ENCODE measurements at places on chromosomes 5 and 9.

DNA sequence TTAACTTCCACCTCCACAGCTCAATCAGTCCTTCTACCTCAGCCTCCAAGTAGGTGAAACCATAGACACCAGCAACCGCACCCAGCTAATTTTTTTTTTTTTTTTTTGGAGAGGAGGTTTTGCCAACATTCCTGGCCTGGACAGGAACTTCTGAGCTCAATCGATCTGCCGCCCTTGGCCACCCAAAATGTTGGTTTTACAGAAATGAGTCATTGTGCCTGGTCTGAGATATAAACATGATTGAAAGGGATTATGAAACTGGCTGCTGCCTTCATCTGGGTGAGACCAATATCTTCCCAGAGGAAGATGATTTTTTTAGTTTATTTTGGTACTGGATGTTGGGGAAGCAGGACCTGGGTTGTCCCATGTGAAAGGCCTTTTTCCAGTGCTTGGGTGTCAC lies 9.2 kb downstream of the TAF11L12 start:
- H3K36me3 ChIP-seq, result no peaks in the 10 kb centered on the region
- H3K27ac ChIP-seq, result no peak overlapping the region
- DNase-seq, result no peak
- no peaks in the 10 kb centered on the region for H3K27me3 ChIP-seq
- no peak overlapping the region for H3K4me3 ChIP-seq
- no peaks in the 10 kb centered on the region for H3K4me1 ChIP-seq

DNA sequence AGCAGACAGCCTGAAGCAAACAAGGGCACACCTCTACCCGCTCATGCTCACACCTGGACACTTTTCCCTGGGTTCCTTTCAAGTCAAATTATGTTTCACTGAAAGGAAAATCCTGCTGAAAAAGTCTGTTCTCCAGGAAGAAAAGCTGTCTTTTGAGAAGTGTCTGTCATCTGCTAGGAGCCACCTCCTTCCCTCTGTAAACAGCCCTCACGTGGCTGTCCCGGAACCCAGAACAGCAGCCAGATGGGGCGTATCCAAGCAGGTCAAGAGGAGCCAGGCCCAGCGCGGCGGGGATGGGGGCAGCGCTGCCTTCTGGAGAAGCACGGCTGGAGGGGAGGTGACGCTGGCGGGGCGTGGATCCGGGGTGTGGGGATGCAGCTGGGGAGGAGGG lies at the start of gene PNPLA7:
TSS of gene PNPLA7 (minus strand) at position 172 of the 391 bp plus-strand sequence. CDS start 205 bp downstream, outside the sequence.
- peaks cover 10% of the 10 kb centered on the region for H3K27me3 ChIP-seq
- H3K4me1 ChIP-seq, result peaks cover 8% of the 10 kb centered on the region

DNA sequence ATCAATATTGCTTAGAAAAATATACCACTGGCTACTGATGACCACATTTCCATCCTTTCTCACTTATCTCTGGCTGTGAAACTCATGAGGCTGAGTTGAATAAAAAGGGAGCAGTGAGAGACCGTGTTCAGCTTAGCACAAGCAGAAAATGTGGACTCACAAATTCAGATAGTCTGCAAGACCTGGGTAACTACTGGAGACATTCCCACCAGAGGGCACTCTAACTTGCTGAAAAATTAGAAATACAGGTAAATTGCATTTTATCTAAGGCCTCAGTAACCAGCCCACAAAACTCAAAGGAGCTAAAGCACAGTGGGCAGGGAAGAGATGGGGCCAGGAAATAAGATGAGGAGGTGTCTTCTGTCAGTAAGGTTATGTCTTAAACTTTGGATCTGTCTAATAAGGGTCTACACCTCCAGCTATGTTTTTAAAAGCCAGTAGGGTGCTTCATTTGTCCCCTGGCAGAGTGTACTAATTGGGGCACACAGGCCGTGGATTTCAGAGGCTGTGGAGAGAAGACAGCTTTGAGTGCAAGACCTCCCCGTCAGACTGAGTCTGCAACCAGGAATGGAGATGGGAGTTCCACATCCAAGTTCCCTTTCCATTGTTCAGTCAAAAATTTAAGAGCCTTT lies 8.7 kb upstream of the NDUFB6 start:
- no peaks in the 10 kb centered on the region for H3K36me3 ChIP-seq
- no peak overlapping the region for H3K27ac ChIP-seq
- no peaks in the 10 kb centered on the region for H3K27me3 ChIP-seq
- H3K4me3 ChIP-seq, result no peak overlapping the region
- peaks cover 16% of the 10 kb centered on the region for H3K4me1 ChIP-seq

DNA sequence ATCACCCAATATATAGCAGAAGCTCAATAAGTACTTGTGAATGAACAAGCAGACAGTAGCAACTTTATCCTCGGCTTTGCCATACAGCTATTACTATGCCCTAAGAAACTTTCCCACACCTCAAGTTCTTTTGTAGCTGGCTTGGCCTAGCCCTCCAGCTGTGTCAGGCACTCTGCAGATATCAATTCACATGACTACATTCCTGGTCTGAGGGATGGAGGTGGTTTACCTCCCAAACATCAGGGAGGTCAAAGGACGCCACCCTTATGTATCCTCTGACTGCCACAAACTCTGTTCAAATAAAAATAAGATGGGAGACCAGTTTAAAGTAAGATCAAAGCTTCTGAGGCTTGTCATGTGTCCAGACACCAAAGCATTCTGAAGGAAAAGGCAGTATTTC lies 416.3 kb downstream of the PIK3R1 start:
- no peak for DNase-seq
- H3K36me3 ChIP-seq, result no peaks in the 10 kb centered on the region
- no peaks in the 10 kb centered on the region for H3K27me3 ChIP-seq
- no peaks in the 10 kb centered on the region for H3K4me1 ChIP-seq
- no peak overlapping the region for H3K27ac ChIP-seq
- no peak overlapping the region for H3K4me3 ChIP-seq

- H3K4me1 ChIP-seq, result peaks cover 4% of the 10 kb centered on the region
- H3K36me3 ChIP-seq, result no peaks in the 10 kb centered on the region
- no peak within 1 kb of the TSS for H3K4me3 ChIP-seq
- DNase-seq, result no peak
These were observed at the start of gene DNAH5 for GRCh38 chr5:13944560-13945199. Gene DNAH5, minus strand, starts transcription at chr5:13944688. Its CDS starts 250 bp downstream, at chr5:13944438.
